Mammary epithelial cell (primary cell): ENCODE measurements at places on chromosomes 6 and 20. TPM values are rescaled to one million over a fixed set of nuclear protein-coding genes. Genes with fewer than 3 reads are reported as not detected.

DNA sequence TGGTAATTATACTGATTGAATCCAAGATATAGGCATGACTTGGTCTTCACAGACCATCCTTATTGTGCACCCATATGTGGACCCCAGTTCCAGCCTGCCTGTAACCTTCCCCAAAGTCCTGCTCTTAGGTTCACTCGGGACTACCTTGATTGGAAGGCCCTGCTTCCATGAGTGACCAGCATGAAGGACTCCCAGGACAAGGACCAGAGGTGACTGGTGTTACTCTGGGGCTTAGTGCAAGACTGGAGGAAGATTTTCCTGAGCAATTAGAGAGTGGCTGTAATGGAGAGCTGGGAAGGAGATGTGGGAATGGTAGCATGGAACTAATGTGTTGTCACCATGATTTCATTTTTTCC, 15.1 kb downstream of the BRD2 start:
- no peak for DNase-seq

Gene LY6G6F
- polyA plus RNA-seq: not detected

GRCh38 chr6:135514706-135515105, 17.2 kb upstream of the AHI1 start:
- no peak for DNase-seq

GRCh38 chr6:5998711-5999687, 7.7 kb downstream of the NRN1 start:
- no peak for DNase-seq

Gene MCHR2
- polyA plus RNA-seq: not detected

Gene TSBP1
- polyA plus RNA-seq: not detected

Gene ETV7
- 0.78 TPM for polyA plus RNA-seq

Gene NTSR1
- polyA plus RNA-seq: 0.82 TPM

Gene NKX2-4
- polyA plus RNA-seq: not detected

DNA sequence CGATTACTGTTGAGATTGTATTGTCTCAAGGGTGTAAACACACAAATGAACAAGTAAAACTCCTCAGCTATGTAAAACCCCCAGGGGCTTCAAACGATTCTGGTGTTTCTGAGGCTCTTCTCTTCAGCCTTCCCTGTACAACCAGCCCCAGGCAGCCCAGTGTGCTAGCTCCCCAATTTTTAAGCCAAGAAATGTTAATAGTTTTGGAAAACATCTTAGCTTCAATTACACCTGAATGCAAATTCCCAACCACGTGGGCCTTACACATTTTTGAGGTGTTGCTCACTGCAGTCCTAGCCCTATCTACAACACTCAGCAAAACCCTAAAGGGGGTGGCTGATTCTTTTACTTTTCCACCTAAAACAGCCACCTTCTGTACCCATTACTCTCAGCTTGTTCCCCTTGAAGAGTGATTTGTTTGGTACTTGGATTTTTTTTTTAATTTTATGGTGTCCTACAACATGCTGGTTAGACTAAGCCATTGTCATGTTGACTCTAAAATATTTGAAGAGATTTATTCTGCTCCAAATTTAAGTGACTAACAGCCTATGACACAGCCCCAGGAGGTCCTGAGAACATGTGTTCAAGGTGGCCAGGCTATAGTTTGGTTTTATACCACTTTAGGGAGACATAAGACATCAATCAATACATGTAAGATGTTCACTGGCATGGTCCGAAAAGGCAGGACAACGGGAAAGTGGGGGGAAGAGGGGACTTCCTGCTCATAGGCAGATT, 48.7 kb downstream of the ADAT2 start:
- DNase-seq: peak; percentile 37

- DNase-seq: no peak
Observed at GRCh38 chr6:57108691-57109090, 18.7 kb downstream of the ZNF451 start.

DNA sequence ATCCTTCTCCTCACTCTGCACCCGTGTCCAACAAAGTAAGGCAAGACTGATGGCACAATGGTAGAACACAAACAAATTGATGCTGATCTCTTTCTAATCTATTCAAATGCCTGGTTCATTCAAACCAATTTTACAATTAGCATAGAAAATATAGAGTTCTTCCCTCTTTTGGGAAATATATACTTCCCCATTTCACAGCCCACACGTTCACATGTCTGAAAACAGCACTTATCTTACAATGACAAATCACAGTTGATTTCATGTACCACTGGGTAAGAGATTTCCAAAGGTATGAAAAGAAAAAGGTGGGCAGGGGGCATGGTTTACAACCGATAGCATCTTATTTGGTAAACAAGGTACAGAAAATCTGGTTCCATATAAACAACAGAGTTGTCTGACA, 137.6 kb downstream of the RNGTT start:
- no peak for DNase-seq

GRCh38 chr6:134534708-134535149, 216.8 kb upstream of the SGK1 start:
- DNase-seq: peak; percentile 76

DNA sequence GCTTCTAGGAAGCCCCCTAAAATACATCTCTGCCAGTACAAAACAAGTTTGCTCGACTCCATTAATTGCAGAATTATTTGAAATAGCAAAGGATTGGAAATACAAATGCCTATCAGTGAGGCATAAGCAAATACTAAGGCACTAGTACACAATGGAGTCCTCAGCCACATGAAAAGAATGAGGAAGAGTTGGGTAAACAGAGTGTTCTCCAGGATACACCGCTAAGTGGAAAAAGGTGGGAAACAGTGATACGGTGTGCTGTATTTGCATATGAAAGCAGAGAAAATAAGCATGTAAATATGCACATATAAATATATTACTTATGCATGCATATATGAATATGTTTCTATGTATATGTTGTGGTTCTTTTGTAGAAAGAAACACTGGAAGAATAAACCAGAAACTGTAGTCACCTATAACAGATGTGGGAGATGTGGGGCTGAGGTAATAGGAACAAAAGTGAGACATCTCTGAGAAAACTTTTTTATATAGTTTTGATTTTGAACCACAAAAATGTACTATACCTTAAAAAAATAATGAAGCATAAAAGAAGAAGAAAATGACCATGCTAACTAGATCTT, 143.4 kb upstream of the MYLIP start:
- no peak for DNase-seq

GRCh38 chr6:30101444-30102413, 11.2 kb downstream of the TRIM31 start:
- peak; percentile 81 for DNase-seq

Gene KIAA1755
- 0.41 TPM for polyA plus RNA-seq

GRCh38 chr6:65191471-65191870, 515.6 kb downstream of the EYS start:
- no peak for DNase-seq

Gene CCN6
- 20.3 TPM for polyA plus RNA-seq

Gene PRR18
- polyA plus RNA-seq: 0.01 TPM

GRCh38 chr6:131989036-131989435, 37.9 kb upstream of the CCN2 start:
- no peak for DNase-seq

Gene TUBE1
- polyA plus RNA-seq: 7.6 TPM

DNA sequence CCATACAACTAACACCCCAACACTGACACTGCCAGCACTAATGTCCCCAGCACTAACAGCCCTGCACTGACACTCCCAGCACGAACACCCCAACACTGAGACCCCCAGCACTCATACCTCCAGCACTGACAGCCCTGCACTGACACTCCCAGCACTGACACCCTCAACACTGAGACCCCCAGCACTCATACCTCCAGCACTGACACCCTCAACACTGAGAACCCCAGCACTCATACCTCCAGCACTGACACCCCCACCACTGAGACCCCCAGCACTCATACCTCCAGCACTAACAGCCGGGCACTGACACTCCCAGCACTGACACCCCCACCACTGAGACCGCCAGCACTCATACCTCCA, 57.2 kb downstream of the ERMARD start:
- DNase-seq: no peak

- no peak for DNase-seq
Observed at GRCh38 chr6:140661691-140662090, 1287.2 kb upstream of the CITED2 start.

DNA sequence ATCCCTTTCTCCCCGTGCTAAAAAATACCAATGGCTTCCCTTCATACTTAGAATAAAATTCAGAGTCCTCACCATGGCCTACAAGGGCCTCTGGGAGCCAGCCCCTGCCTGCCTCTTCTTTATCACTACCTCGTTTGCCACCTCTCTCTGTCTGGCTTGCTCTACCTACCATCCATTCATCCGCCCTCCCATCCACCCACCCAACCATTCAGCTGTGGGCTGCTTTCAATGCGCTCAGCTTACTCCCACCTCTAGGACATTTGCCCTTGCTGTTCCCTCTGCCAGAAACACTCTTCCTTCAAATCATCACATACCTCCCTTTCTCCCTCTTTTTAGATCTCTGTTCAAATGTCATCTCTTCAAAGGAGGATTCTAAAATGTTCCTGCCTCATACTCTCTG, 44.4 kb downstream of the PACSIN1 start:
- DNase-seq: no peak
